NCI-H2081 treated with DMSO at 0.1 percent for 48 hours (cell line): ENCODE measurements at places on chromosomes 2 and 18.
A peak's percentile ranks its signal among the peaks of the same experiment; 100 is the strongest.

DNA sequence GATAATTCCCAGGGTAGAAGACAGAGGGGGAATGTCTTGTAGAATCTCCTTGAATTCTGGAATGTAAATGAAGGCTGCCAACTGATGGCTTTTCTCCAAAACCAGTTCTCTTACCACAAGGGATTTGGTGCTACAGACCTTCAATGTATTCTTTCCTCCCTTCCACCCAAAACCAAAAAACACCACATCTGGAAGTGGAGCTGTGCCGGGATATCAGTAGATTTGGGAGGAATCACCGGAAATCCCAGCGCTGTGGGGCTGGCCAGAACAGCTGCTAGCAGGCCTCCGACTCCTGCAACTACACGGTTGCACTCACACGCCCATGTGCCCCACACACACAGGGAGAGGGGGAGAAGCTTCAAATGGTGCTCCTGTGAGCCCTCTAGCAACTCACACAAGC is 45.7 kb downstream of the RPL31 start:
- DNase-seq, result no peak

GRCh38 chr2:235937087-235937486 is 231.1 kb downstream of the GBX2 start:
- DNase-seq, result no peak

DNA sequence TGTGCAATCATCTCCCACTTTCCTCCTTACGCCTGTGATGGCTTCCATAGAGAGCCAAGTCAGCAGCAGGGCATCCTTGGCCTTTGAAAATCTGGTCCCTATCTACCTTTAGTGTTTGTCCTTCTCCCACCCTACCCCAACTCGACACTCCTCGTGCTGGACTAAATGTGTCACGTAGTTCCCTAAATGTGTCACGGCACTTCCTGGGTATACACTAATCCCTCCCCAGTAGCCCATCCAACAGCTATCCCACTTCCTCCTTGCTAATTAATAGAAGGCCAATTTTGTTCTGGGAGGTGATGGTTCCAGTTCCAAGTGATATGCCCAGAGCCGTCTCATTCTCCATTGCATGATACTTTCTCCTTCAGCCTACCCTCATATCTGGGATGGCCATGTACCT is 36.5 kb upstream of the ZFP36L2 start:
- no peak for DNase-seq

GRCh38 chr2:112887964-112888749 is 22.8 kb upstream of the IL37 start:
- DNase-seq, result no peak

- DNase-seq, result no peak
Observed at GRCh38 chr2:23587341-23587880, 202.4 kb downstream of the KLHL29 start.

- no peak for DNase-seq
Observed at GRCh38 chr2:6780765-6781274, 84.9 kb downstream of the CMPK2 start.

DNA sequence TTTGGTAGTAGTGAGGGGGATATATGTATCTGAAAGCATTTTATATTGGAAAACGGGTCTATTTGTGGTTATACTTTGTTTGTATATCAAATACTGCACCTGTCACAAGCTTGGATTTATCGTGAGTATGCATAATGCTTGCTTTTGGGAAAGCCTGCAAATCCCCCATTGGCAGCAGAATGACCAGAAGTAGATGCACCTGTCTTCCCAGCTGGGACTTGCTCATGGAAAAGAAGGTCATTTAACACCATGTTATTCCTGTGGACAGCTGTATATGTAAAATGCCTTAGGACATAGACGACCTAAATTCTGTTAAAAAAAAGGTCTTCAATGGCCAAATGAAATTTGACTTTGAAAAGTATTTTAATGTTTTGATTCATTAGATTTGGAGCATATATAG is 599.4 kb downstream of the XIRP2 start:
- DNase-seq, result no peak

GRCh38 chr2:68767031-68767961 is 32.7 kb downstream of the ARHGAP25 start:
- no peak for DNase-seq

GRCh38 chr2:158689391-158689790 is 105.7 kb upstream of the DAPL1 start:
- DNase-seq, result no peak

- DNase-seq, result no peak
Observed at GRCh38 chr2:12212841-12213597, 466.6 kb downstream of the LPIN1 start.

GRCh38 chr2:4653991-4654390 is 950.6 kb downstream of the DCDC2C start:
- DNase-seq, result no peak

DNA sequence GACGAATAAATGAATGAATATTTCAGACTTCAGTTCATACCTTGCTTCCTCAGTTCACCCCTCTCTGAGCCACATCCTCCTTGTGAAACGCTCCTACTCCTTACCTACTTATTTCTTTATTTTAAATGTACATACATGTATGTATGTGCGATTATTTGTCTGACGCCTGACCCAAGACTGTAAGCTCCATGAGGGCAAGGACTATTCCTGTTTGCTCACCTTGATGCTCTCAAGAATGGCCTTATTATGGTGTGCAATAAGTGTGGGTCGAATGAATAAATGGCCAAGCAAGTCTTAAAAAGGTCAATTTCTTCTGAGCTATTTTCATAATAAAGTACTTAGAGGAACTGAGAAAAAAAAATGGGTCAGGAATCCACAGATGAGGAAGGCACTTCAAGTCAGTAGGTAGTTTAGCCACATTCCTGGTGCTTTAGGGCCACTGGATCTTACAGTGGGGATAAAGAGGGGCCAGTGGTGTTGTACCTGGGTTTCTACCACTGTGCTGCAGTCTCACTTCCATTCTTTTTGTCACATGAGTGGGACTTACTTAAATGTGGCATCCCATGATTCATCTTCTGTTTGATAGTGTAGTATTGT is 74.7 kb downstream of the SDC1 start:
- DNase-seq, result no peak

DNA sequence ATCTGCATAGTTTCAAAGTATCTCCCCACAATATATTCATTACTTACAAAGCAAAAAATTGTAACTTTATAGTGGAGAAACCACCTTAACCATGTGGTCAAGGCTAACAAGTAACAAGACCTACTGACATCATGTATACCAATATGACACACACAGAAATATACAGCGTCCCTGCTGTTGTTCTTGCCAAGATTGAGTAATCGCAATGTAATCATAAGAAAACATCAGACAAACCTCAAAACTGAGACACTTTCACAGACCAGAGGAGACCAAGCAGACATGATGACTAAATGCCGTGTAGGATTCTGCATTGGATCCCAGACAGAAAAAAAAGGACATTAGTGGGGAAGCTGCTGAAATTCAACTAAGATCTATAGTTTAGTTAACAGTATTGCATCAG is 123.0 kb downstream of the ACAA2 start:
- DNase-seq, result no peak

DNA sequence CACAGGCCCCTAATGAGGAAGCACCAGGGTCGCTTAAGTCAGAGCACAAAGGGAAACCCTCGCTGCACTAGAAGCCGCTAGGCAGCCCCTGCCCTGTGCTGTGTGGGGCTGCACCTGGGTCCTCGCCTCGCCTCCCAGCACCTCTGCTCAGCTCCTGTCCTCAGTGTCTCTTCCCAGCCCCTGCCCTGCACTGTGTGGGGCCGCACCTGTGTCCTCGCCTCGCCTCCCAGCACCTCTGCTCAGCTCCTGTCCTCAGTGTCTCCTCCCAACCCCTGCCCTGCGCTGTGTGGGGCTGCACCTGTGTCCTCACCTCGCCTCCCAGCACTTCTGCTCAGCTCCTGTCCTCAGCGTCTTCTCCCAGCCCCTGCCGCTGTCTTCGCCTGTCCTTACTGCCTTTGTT is 342.8 kb downstream of the EIPR1 start:
- DNase-seq, result no peak

DNA sequence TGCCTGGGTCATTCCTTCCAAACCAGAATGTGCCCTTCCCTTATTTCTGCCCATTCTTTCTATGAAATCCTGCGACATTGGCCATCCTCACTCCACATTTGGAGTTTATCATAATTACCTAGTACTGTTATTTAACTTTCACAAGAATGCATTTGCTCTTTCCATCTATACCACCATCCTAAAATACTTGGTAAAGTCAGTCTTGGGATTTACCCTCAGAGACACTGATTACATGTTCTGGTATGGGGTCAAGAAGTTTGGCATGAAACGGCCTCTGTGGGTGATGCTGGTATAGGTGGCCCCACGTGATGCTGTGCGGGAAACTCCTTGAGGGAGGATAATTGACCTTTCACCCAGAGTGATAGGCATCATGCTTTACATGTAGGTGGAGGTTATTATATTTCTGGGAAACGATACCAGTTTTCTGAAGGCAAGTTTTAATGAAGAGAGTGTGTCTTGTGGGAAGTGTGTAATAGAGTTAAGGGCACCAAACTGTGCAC is 123.5 kb downstream of the FMNL2 start:
- no peak for DNase-seq

GRCh38 chr2:8459474-8459873 is 222.4 kb upstream of the ID2 start:
- DNase-seq, result no peak

- DNase-seq, result no peak
Observed at GRCh38 chr2:96844405-96844808, 586 bp upstream of the ANKRD23 start.

DNA sequence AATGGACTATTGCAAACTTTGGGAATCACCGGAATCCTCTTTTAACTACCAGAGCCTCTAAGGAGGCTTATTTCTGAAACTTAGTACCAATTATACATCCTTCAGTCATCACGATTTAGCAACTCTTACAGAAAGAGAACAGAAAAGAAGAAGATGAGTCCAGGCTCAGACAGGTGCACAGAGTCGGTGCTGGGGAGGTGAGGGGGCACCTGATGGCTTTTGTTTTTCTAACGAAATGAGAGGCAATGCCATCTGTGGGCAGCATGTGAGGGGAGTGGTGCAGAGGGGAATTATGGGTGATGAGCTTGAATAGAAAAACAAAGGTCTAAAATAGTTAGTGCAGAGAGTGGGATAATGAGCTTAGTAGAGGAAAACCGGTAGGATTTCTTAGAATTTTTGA is 522.6 kb downstream of the CMPK2 start:
- no peak for DNase-seq

- DNase-seq, result no peak
Observed at GRCh38 chr18:79590191-79591031, 89.2 kb upstream of the CTDP1 start.

DNA sequence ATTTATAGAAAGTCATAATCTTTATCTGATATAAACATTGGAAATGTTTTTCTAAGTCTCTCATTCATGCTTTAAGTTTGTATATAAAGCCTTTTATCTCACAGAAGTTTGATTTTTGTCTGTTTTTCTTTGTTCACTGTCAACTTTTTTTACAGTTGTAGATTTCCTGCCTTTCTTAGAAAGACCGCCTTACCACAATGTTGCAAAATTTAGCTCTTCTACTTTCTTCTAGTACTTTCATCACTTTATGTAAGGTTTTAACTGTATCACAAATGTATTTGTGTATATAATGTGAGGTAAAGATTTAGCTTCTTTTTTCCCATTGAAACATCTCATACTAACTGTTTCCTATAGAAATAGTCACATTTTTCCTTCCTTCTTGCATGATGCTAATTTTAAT is 136.1 kb downstream of the DNAH6 start:
- DNase-seq, result no peak

- no peak for DNase-seq
Observed at GRCh38 chr2:102718387-102719316, 43.2 kb upstream of the TMEM182 start.

DNA sequence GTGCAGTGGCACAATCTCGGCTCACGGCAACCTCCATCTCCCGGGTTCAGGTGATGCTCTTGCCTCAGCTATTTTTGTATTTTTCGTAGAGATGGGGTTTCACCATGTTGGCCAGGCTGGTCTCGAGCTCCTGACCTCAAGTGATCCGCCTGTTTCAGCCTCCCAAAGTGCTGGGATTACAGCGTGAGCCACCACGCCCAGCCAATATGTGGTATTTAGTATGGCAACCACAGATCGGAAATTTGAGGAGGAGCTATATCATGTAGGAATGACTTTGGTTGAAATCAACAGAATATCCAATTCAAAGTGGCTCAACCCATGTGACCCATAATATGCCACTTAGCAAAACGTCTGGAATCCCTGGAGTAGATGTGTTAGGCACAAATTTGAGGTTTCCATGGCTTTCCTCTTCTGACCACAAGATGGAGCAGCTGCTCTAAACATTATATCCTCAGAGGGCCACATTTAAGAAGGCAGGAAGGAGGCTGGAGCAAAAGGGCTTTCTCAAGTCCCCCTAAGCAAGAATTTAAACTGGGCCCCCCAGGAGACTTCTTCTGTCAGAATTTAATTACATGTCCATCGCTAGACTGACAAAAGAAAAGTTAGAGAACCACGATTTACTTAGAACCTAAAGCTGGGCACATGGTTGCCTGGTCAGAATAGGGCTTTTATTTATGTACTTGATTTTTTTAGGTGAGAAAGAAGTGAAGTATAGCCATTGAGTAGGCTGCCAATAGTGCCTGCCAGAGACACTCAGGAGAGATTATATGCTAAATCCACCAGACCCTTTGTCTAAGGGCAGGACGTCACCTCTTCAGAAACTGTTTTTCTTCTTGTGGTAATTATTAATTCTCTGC is 49.6 kb upstream of the ITSN2 start:
- peak; percentile 41 for DNase-seq

DNA sequence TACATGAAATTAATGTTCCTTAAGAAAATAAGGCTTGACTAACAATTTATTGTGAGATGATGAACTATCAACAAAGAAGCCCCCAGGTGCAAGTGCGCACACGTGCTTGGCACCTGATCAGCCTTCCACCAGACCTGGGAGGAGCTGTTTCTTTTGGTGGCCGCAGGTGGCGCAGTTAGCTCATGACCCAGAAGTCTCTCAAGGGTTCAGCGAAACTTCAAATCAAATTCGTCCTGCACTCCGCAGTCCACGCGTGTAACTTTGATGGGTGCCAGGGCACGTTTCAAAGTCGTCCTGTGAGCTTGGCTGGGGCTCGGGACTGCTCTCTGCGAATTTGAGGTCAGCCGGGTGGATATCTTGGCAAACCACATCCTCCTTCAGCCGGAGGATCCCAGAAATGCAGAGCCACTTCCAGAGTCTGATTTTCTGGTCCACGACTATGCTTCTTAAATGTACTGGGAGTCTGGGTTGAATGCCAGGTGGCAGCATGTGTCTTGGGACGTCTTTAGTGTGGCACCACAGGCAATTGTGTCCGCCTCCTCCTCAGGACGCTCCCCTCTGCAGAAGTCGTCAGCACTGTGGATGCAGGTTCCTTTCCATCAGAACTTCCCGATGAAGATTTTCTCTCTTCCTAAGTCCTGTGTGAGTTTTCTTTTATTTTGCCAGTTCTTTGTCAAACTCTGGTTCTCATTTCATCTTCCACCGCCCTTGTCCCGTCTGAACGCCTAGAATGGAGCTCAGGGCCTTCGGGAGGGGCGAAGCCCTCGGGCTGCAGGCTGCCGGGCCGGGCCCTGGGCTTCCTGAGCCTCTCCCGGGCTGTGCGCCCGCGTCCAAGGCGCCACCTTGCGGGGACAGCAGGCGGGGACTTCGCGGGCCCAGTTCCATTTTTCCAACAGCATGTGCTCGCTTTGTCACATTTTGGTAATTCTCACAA is 61.3 kb upstream of the RAPGEF4 start:
- no peak for DNase-seq
